ENCODE measurements at places on chromosomes 2 and 18. TPM values are rescaled to one million over a fixed set of nuclear protein-coding genes. Genes with fewer than 3 reads are reported as not detected.

METTL4 gene
- total RNA-seq: 17.5 TPM

L3MBTL4 gene
- 0.40 TPM for total RNA-seq

PAIP2B gene
- 1.2 TPM for total RNA-seq

TTC27 gene
- total RNA-seq: 45.1 TPM

PLEKHB2 gene
- 57.7 TPM for total RNA-seq

Measured in activated T-cell treated with anti-CD3 and anti-CD28 coated beads, Interleukin-2, amount 50 U/mL, for 4 hours (primary cell).